ENCODE measurements at places on chromosomes 1 and 21. TPM values are rescaled to one million over a fixed set of nuclear protein-coding genes. Genes with fewer than 3 reads are reported as not detected.

- no peak overlapping the region for H3K27ac ChIP-seq
- DNase-seq: no peak
- no peaks in the 10 kb centered on the region for H3K27me3 ChIP-seq
- no peaks in the 10 kb centered on the region for H3K36me3 ChIP-seq
These were observed 34.6 kb upstream of the NID1 start for GRCh38 chr1:236099355-236099974.

GRCh38 chr1:34066981-34067603, 97.9 kb downstream of the CSMD2 start:
- H3K27me3 ChIP-seq: no peaks in the 10 kb centered on the region
- no peaks in the 10 kb centered on the region for H3K36me3 ChIP-seq
- no peak overlapping the region for H3K4me3 ChIP-seq
- H3K4me1 ChIP-seq: no peaks in the 10 kb centered on the region

DNA sequence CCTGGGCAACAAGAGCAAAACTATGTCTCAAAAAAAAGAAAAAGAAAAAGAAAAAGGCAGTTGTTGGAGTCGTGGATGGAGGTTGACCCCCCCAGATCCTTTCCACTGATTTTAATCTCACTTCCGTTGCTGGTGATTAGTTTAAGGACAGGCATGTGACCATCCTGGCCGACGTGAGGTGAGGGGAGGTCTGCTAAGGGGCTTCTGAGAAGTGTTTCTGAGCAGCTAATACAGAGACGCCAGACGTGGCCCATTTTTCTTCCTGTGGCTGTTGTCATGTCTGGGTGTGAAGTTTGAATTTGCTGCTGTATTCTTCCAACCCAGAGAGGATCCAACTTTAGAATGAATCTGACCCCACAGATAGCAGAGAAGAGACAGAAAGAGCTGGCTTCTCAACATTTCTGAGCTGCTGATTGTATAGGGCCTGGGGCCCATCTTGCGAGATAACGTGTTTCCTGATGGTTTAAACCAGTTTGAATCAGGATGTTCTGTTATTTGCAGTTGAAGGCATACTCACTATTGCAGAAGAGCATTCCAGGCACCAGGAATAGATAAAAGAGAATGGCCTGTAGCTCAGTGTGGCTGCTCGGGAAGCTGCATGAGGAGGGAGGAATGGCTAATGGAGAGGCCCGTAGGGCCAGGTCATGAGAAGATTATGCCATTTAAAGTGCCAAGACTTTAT, 22.8 kb upstream of the SSBP3 start:
- H3K27me3 ChIP-seq: no peaks in the 10 kb centered on the region
- DNase-seq: no peak
- no peaks in the 10 kb centered on the region for H3K36me3 ChIP-seq
- H3K4me3 ChIP-seq: no peak overlapping the region

Gene TEKT2
- total RNA-seq: not detected

DNA sequence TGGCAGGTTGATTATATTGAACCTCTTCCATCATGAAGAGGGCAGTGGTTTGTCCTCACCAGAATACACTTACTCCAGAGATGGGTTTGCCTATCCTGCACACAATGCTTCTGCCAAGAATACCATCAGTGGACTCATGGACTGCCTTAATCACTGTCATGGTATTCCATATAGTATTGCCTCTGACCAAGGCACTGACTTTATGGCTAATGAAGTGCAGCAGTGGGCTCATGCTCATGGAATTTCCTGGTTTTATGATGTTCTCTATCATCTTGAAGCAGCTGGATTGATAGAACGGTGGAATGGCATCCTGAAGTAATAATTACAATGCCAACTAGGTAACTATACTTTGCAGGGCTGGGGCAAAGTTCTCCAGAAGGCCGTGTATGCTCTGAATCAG, 16.6 kb upstream of the GBP6 start:
- no peak overlapping the region for H3K4me3 ChIP-seq
- H3K27me3 ChIP-seq: no peaks in the 10 kb centered on the region
- H3K4me1 ChIP-seq: no peaks in the 10 kb centered on the region
- H3K36me3 ChIP-seq: no peaks in the 10 kb centered on the region

Gene INKA2
- total RNA-seq: 1.4 TPM

Gene RNF223
- not detected for total RNA-seq

DNA sequence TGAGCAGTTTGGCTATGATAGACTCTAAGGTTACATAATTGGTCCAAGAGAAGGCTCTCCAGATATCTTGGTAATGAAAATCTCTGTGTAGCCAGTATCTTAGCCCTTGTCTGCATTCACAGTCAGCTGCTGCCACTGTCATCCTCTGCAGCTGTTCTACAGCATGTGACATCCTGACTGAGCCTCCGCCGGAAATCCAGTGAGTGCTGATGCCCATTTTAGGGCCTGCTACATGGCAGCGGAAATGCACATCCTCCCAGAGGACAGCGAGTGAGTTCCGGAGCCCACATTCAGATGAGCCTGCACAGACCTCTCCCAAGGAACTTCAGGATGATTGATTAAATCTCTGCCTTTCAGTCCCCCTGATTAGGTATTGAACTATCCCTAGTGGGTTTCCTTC, 237.1 kb downstream of the HHIPL2 start:
- H3K27ac ChIP-seq: no peak overlapping the region
- no peaks in the 10 kb centered on the region for H3K36me3 ChIP-seq
- H3K27me3 ChIP-seq: no peaks in the 10 kb centered on the region
- H3K4me3 ChIP-seq: no peak overlapping the region
- no peak for DNase-seq

- no peak overlapping the region for H3K4me3 ChIP-seq
- H3K4me1 ChIP-seq: no peaks in the 10 kb centered on the region
- DNase-seq: no peak
- H3K27ac ChIP-seq: no peak overlapping the region
- H3K36me3 ChIP-seq: no peaks in the 10 kb centered on the region
These were observed 127.2 kb upstream of the ATP1B1 start for GRCh38 chr1:168979276-168979675.

GRCh38 chr1:155977690-155978324, 540 bp downstream of the ARHGEF2 start:
- peaks cover 6% of the 10 kb centered on the region for H3K36me3 ChIP-seq
- DNase-seq: peak; percentile 60
- H3K4me3 ChIP-seq: peak overlapping the region; percentile 96

GRCh38 chr1:183138301-183138700, 47.8 kb upstream of the LAMC2 start:
- no peak for DNase-seq
- no peaks in the 10 kb centered on the region for H3K27me3 ChIP-seq
- H3K36me3 ChIP-seq: no peaks in the 10 kb centered on the region
- H3K27ac ChIP-seq: no peak overlapping the region

DNA sequence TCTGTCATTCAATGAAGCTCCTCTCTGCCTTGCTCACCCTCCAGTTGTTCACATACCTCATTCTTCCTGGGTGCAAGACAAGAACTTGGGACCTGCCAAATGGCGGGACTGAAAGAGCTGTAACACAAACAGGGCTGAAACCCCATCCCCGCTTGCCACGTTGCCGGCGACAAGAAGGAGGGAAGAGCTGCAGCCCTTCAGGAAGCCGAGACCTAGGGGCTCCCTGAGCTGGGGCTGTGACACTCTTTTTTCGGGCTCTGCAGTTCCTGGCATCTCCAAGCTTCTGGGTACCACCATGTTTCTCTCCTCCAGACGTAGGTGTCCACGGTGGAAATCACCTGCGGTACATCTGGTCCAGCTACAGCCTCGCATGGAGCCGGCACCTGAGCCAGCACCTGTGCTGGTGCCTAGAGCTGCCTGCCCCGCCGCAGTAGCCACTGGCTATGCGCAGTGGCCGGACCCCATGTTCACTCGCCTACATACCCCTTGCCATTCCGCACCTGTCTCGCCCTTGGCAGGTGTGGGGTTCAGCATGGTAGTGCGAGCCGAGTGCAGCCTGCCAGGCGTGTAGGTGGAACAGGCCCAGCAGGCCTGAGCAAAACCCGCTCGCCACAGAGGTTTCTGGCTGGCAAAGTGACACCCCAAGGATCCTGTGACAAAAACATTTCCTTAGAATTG, 367.0 kb upstream of the NEGR1 start:
- no peaks in the 10 kb centered on the region for H3K4me1 ChIP-seq
- peak; percentile 10 for DNase-seq
- no peak overlapping the region for H3K4me3 ChIP-seq

Gene FNDC10
- total RNA-seq: 3.2 TPM

DNA sequence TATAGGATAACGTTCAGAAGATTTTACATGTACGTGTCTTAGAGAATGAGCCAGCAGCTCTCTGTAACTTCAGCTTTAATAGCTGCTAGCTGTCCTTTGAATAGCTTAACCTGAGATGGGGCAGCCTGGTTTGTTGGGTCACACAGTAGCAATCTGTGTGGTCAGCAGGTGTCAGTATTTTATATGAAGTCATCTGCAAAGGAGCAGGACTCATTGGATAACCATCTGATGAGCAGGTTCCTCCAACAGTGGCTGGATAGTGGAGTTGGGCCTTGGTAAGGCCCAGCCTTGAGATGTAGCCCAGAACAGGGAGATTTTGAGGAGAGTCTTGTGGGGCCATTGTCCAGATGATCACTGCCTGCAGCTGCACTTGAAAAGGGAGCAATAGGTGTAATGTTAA, 6.4 kb downstream of the GSTM5 start:
- H3K27ac ChIP-seq: no peak overlapping the region
- no peak for DNase-seq
- H3K27me3 ChIP-seq: no peaks in the 10 kb centered on the region

DNA sequence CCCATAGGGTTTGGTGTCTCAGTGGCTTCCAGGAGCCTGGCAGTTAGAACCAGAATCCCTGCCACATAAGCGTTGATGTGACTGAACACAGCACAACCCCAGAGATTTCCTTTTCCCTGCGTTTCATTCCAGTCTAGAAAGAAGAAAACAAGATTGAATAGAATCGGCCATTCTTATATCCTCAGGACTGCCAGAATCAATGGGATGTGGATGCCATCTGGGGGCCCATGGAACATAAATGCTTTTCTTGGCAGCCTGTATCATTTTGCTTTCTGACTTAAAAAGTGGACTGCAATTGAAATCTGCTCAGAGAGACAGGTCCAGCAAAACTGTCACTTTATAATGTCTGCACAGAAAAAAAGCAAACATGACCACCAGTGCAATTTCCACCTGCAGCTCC, 80.3 kb downstream of the DISC1 start:
- no peak for DNase-seq
- H3K4me1 ChIP-seq: no peaks in the 10 kb centered on the region
- H3K27me3 ChIP-seq: no peaks in the 10 kb centered on the region
- no peaks in the 10 kb centered on the region for H3K36me3 ChIP-seq
- no peak overlapping the region for H3K27ac ChIP-seq

GRCh38 chr1:1173793-1174415, at the start of gene TTLL10:
TSS of gene TTLL10 (plus strand) at chr1:1173880. CDS start at chr1:1179216, 5,336 bp downstream.
- no peak within 1 kb of the TSS for H3K4me3 ChIP-seq
- peak; percentile 80 for DNase-seq
- H3K36me3 ChIP-seq: no peaks in the 10 kb centered on the region

Gene SLC6A17
- total RNA-seq: not detected

- no peak overlapping the region for H3K4me3 ChIP-seq
- no peaks in the 10 kb centered on the region for H3K36me3 ChIP-seq
- peaks cover 4% of the 10 kb centered on the region for H3K27me3 ChIP-seq
- no peak for DNase-seq
- H3K27ac ChIP-seq: peak overlapping the region; percentile 52
- peaks cover 72% of the 10 kb centered on the region for H3K4me1 ChIP-seq
These were observed 1.9 kb upstream of the IL19 start for GRCh38 chr1:206768472-206769303.

- no peak overlapping the region for H3K4me3 ChIP-seq
- H3K27me3 ChIP-seq: no peaks in the 10 kb centered on the region
- H3K4me1 ChIP-seq: no peaks in the 10 kb centered on the region
- DNase-seq: no peak
- no peaks in the 10 kb centered on the region for H3K36me3 ChIP-seq
These were observed 156.5 kb upstream of the ZNHIT6 start for GRCh38 chr1:85864727-85865126.

DNA sequence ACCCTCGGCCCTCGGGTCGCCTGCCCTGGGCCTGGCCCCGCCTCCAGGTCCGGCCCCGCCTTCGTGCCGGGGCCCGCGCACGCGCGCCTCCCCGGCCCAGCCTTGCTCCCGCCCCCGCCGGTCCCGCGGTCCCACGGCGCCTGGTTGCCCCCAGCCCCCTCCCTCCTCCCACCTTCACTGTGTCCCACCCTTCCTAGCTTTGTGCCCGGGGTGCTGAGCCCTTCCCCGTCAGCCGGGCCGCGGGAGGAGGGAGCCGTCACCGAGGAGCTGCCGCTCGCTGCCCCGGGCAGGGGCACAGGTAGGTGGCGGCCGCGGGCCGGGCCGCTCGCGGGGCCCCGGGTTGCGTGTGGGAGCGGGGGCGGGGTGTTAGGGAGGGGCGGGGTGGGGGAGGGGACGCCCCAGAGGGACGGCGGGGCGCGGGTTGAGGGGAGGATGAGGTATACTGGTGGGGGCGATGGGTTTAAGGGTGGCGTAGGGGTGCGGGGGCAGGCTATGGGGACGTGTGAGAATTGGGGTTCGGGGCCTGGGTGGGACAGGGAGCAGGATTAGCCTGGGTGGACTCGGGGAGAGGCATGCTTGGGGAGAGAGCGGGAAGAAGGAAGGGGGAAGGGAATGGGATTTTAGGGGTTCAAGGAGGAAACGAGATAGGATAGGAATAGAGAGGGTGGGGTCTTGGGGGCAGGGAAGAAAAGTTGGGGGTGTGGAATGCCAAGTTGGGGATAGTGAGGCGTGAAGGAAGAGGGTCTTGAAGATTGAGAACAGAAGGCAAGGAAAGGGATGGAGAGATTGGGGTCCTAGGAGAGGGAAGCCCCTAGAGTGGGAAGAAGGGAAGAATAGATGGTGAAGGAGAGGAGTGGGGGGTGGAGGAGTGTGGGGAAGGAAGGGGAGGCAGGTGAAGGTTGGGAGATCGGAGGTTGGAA, at the start of gene LRRC42:
LRRC42 (plus strand) TSS at position 99 of the 920 bp plus-strand sequence. CDS start 5,650 bp downstream, outside the sequence.
- peak within 1 kb of the TSS; percentile 97 for H3K4me3 ChIP-seq
- no peaks in the 10 kb centered on the region for H3K36me3 ChIP-seq
- H3K27ac ChIP-seq: peak within 1 kb of the TSS; percentile 88

DNA sequence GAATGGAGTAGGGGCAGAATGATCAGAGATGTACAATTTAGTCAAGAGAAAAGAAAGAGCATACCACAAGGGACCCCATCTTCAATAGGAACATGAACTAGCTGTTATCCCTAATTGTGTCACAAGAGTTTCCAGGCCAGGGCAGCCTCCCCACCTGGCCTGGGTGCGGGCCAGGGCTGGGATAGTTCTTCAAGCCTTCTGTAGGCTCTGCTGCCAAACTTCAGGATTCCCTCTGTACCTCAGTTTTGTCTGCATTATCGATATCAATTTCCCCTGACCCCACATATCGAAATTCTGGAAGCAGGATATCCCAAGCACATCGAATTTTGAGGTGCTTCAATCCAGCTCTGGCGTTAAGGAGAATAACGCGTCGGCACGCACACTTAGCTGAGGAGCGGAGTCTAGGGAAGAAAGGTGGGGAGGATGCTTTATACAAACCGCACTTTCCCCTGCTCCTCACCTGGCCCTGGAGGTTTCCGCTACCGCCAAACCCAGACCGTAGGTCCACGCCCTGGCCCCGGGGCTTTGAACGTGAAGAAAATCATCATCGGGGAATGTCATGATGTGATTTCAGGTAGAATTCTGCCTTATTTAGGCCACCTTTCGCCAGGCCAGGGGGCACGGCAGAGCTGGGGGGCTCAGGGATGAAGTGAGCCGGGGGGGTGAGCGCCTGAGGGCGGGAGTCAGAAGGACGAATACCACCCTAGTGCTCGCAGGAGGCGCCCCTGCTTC, 7.4 kb downstream of the HLX start:
- H3K27me3 ChIP-seq: peaks cover 24% of the 10 kb centered on the region
- no peaks in the 10 kb centered on the region for H3K36me3 ChIP-seq
- no peak for DNase-seq
- H3K4me3 ChIP-seq: no peak overlapping the region

Gene ASTN1
- total RNA-seq: not detected

GRCh38 chr1:153422450-153423068, 6.2 kb downstream of the S100A7A start:
- H3K4me1 ChIP-seq: no peaks in the 10 kb centered on the region
- peak; percentile 85 for DNase-seq
- H3K36me3 ChIP-seq: no peaks in the 10 kb centered on the region
- no peak overlapping the region for H3K27ac ChIP-seq
- H3K27me3 ChIP-seq: peaks cover 5% of the 10 kb centered on the region

Gene HES3
- total RNA-seq: not detected
